A673 (cell line): ENCODE measurements at places on chromosomes 6 and 20.

- DNase-seq = no peak
Measured at GRCh38 chr6:111503660-111504059, 20.6 kb upstream of the REV3L start.

GRCh38 chr20:49647550-49647949 lies 66.1 kb downstream of the B4GALT5 start:
- DNase-seq = no peak

- DNase-seq = no peak
Measured at GRCh38 chr20:43710370-43711044, 16.3 kb downstream of the GTSF1L start.

DNA sequence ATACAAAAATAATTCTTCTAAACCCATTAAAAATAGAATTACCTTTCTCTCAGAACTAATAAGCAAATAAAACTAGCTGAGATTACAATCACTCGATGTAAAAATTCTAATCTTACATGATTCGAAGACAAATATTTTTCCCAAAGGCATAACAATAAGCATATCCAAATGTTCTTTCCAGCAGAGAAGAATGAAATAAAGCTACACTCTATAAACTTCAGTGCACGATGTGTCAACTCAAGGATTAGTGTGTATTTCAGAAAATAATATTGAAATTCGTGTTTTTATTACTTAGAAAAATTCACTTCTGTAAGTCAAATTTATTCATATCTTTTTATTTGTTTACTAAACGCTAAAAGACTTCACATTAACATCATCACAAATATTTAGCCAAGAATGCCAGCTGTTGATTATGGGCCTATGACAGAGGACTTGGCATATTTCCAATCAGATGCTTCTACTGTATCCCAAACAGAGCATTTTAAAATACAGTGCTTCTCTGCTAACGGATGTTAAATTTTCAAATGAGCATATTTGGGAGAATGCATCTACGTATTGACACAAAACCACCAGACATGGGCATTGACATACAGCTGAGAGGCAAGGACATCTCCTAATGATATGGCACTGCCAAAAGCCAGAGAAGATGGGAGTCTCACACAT lies 54.7 kb upstream of the PDE7B start:
- DNase-seq = no peak

GRCh38 chr20:34876406-34877282 lies at the start of gene ACSS2:
Gene ACSS2 (plus strand): TSS chr20:34876612. CDS start chr20:34876646, 34 bp downstream.
- no peak for DNase-seq

GRCh38 chr20:2873747-2874041 lies 413 bp downstream of the PTPRA start:
- DNase-seq = peak; percentile 75

DNA sequence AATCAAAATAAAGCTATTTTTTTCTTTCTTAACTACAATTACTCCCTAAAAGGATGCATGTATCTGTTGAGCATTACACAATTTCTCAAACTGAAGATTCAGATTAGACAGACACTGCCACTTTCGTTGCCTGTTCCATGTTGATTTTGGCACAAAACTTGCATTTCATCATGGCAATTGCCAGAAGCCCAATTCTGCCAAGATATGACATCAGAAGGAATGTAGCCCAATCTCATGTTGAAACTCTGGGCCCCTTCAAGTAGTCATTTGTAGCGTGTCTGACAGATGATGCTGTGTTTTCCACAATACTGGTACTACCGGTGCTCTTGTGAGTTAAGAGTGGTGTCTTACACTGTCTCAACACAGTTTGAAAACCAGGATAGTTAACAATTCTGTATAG lies 705.4 kb downstream of the PTPRT start:
- DNase-seq = no peak

DNA sequence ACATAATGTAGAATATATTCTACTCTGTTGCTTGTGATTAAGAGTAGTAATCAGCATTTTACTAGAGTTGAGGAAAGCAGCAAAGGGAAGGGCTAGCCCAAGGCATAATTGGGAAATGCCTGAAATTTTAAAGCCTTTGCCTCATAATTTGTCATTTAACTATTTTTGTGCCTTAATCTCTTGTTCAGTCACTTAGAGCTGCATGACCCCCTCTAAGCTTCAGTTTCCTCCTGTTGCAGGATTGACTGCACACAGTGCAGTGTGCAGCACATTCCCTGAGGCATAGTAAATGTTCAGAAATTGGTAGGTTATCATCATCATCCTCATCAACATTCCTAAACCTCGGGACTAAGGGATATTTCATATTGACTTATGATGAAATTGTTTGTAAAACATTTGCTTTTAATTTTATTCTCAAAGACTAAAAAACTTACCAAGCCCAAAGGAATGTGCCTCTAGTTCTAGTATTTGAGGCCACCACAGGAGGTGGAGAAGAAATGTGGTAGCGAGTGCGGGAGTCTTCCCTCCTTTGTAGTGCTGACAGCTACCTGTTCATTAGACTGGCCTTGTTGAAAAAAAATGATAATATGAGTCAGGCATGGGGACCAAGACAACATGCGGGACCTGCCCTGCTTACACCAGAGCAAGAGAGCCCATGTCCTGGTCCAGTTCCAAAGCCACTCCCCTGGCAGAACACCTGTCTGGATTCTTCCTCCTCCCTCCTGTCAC lies 14.8 kb upstream of the TENT5A start:
- DNase-seq = peak; percentile 62

DNA sequence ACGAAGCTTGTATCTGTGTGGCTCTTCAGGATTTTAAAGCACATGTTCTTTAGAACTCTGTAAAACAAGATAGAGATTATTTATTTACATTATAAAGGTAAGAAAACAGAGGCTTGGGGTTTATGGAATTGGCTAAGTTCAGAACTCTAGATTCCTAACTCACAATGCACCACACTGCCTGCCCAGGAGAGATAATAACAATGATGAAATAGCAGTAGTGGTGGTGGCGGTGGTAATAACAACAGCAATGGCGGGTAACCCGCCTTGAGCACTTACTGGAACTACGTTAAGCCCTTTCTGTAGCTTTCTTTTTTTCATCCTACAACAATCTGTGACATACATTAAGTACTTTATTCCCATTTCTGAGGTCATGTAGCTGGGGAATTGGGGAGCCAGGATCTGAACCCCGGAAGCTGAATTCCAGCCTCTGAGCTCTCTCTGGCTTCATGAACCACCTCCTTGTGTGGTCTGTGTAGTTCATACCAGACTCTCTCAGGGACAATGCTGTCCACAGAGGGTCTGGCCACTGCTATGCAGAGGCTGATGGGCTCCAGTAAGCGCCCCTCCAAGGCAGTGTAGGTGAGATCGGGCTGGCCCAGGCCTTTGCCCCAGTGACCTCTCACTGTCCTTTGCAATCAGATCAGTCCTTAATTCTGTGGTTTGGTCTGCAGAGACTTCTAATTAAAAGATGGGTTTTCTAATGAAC lies 260.9 kb downstream of the SLC24A3 start:
- no peak for DNase-seq

DNA sequence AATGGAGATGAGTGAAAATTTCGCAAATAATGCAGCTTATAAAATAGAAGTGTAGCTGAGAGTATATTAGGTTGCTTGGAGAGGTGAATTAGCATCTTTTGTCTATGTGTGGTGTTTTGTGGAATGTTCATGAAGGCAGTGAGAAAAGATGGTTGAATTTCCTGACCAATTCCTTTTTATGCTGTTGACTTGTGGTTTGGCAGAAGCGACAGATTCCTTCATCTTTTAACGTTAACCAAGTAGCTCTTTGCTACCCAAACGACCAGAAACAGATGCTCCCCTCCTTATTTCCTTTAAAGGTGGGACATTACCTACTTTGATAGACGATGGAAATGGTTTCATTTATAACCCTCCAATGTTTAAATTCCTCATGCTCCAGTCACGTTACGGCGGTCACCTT lies 390.5 kb downstream of the QKI start:
- DNase-seq = no peak

DNA sequence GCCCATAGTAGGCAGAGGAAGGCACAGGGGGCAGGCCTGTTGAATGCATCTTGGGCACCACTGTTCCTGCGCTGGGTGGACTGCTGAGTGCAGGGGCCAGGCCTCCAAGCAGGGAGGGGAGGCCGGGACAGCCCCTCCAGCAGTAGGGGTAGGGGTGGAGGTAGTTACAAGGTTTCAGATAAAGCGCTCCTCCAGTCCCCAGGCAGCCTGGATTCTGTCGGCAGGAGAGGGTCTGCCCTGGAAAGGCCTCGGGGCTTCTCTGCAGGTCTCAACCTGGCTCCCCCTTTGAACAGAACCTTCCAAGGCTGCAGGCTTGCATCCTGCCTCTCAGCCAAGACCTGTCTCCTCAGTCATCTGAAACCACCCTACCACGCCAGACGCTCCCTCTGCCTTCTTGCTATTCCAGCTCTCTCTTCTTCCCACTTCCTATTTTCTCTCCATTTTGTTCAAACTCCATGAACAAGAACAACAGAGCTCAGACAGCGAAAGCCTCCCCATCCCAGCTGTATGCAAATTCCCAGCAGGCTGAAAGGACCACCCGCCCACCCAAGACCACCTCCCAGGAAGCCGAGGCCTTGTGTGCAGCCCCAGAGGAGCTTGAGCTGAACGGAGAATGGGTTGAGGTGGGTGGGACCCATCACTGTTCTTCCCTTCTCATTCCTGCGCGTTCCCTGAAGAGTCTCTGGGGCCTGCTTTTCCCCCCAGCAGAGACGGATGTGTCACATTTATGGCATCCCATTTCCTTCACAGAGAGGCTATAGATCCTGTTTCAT lies 1.4 kb downstream of the MLN start:
- peak; percentile 24 for DNase-seq

DNA sequence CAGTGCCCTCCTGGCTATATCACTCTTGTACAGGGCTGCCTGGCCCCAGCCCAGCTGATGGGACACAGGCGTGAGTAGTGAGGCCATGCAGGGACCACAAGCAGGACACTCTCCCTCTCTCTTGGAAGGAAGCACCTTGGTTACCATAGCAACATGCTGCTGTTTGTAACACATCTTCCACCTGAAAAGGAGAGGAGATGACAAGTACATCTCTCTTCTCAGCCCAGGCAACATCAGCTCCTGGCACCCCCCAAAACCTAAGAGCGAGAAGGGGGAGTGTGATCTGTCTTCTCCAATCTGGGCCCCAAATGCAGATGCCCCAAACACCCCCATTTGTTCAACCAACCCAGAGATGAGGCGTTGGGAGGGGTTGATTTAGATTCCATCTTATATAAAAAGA lies 49.9 kb downstream of the KCNB1 start:
- DNase-seq = no peak

GRCh38 chr20:22775671-22776139 lies 191.3 kb upstream of the FOXA2 start:
- DNase-seq = no peak

DNA sequence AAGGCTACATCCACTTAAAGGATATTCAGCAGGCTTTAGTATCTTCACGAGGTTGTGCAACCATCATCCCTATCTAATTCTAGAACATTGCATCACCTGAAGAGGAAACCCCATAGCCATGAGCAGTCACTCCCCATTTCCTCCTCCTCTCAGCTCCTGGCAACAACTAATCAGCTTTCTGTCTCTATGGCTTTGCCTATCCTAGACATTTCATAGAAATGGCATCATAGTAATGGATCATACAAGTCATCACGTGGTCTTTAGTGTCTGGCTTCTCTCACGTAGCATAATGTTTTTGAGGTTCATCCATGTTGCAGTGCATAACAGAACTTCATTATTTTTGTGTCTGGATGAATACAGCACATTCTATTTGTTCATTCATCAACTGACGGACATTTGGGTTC lies 20.5 kb downstream of the SNAI1 start:
- peak; percentile 43 for DNase-seq

- no peak for DNase-seq
Measured at GRCh38 chr20:10278412-10278811, 59.8 kb downstream of the SNAP25 start.

DNA sequence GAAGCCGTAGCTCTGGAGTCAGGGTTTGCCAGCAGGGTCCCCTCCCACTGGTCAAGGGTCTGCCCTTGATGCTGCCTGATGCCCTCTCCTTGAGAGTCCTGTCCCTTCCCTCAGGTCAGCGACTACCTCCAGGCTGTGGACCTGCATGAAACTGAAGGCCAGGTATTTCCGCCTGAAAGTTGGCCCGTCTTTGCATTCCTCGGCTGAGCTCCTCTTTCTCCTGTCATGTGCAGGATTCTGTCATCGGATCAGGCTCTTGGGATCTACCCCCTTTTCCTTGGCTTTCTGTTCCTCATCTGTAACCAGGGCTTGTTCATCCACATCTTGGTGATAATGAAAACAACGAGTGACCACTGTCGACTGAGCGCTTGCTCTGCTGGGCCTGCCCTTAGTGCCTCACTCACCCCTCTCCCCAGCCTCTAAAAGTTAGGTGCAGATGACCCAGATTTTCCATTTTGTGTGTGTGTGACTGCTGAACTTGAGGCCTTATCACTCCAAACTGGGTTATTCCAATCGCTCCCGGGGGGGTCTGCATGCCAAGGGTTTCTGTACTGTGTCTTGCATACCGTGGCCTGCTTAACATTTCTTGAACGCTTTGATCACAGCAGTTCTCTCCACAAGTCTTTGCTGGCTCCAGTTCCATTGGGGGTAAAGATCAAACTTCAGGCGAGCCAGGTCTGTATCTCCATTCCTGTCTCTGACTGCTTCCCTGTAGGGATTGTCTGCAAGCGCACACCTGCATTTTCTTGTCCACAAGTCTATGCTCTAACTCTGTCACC lies 81.6 kb downstream of the DTD1 start:
- DNase-seq = no peak

GRCh38 chr6:91240878-91241603 lies 654.2 kb upstream of the MAP3K7 start:
- no peak for DNase-seq

DNA sequence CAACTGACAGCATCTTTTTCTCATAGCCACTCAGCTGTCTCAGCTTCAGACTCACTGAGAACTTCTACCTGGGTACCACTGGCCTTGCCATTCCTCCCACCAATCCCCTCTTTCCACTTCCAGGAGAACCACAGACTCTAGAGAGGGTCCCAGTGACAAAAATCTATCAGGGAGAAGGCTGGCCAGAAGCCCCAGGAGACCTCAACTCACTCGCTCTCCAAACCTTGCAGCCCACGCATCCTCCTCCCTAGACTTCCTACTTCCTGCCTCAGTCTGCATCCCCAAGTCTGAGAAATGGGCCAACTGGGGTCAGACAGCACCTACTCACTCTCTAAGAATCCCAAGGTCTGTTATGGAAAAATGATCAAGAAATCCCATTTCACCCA lies 1.2 kb downstream of the TMEM239 start:
- no peak for DNase-seq

GRCh38 chr6:14822012-14822553 lies 423.8 kb upstream of the JARID2 start:
- DNase-seq = no peak

DNA sequence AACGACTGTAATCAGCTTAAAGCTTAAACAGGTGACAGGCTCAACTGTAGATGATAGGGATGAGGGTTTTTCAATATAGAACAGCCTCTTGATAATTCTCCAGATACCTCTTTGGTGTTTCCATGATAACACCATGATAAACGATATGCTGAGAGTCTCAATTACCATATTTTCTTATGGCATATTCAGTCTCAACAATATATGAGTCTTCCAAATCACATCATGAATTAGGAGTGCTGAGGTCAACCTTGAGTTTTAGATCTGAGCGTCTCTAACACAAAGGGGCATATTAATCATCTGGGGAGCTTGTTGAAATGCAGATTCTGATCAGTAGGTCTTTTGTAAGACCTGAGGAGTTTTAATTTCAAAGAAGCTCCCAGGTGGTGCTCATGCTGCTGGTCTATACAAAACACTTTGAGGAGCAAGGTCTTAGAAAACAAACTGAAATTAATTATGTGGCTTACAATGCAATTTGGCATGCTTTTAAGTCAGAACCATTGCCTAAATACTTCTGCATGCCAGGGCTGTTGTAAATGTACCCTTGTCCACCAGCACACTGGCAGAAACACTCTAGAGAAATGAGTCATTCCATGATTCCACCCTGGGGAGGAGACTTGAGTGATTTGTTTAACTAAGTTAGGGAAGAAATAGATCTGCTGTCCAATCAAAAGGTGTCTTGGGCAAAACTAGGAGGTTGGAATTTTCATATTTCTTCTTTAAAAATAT lies 49.6 kb downstream of the PTCHD4 start:
- peak; percentile 25 for DNase-seq
